Stimulated activated CD8-positive, alpha-beta memory T cell treated with anti-CD3 and anti-CD28 coated beads, Interleukin-7, amount 100 ng/mL, for 1 hour (primary cell): ENCODE measurements at places on chromosomes 16 and 17.

DNA sequence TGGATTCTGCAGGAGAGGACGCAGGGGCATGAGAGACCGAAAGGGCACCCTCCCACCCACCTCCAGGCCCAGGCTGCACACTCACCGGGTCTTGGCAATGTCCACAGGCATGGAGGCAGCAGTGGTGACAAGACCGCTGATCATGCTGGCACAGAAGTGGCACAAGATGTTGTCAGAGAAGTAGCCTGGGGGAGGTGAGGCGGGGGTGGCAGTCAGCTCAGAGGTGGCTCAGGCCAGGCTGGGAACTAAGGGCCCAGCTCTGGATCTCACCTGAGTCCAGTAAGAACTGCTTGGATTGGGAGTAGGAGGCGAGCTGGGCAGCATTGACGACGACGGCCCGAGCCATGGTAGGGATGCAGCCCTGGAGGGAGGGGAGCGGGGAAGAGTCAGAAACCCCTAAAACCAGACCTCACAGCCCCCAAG lies 1.8 kb downstream of the SLC25A11 start:
- no peak for DNase-seq

DNA sequence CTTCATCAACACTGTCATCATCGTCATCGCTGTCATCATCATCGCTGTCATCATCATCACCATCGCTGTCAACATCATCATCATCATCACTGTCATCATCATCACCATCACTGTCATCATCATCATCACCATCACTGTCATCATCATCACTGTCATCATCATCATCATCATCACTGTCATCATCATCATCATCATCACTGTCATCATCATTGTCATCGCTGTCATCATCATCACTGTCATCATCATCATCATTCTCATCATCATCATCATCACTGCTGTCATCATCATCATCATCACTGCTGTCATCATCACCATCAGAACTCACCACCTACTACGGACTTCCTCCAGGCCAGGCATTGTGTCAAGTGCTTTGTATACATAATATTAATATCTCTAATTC lies 160.6 kb downstream of the AIPL1 start:
- no peak for DNase-seq

- DNase-seq = no peak
These were observed 226.0 kb upstream of the GSE1 start for GRCh38 chr16:85387171-85387507.

DNA sequence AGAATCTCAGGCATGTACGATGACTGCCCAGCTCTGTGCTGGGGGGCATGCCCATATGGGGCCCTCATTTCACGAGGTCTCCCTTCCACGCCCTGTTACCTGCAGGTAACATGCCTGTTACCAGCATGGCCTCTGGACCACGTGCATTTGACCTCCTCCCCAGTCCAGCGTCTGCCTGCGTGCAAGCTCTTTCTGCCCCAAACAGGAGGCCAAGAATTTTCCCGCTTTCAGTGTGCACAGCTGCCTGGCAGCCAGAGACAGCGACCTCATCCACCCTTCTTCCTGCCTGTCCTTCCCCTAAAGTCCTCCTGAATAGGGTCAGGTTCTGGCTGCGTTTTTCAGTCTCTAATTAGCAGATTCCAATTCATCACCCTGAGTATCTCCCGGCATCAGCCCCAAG lies 306.5 kb upstream of the ZFHX3 start:
- no peak for DNase-seq
